ENCODE measurements at places on chromosomes 2 and 18.

DNA sequence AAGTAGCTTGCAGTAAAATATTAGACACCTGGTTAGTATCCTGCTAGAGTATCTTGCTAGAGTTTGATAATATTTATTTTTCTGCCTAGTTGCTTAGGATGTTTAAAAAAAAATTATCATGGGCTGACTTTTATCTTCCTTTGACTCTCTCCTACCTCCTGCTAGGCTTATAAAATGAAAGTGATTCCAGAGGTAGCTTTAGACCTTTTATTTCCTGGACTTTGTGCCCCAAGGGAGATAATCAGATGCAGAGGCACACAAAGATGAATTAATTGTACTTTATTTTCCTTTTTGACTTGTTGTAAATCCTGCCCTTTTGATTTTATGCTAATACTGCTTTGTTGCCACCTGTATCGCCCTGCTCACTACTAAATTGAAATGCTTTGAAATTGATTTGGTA lies 130.7 kb downstream of the WDSUB1 start:
- no peak for DNase-seq

DNA sequence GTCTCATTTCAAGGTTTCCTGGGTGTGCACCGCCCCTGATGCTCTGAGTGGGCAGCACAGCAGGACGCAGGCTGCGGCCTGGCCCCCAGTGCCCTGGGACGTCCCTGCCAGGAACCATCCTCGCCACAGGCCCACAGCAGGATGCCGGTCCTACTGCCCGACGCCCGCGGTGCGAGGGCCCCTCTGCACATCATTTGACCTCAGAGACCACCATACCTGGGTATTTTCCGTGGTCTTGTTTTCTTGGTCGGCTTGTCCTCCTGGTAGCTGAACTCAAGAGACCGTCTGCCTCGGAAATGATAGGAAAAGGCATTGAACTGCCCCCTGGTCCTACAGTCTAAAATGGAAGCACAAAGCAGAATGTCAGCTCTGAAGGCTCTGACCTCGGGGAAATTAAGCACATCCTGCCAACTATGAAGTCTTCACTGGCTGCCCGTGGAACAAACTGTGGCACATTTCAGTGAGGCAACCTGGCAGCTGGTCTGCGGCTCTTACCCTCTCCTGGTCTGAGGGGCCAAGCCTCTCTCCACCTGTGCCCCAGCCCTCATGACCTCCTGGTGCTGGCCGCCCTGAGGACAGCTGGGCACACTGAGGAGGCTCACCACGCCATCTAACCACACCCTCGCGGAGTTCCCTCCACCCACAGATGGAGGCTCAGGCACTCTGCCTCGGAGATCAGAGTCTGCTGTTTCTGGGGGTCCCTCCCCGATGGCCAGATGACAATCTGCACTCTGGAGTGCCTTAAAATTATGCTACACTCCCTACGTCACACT lies 105.0 kb downstream of the PXDN start:
- DNase-seq: no peak

DNA sequence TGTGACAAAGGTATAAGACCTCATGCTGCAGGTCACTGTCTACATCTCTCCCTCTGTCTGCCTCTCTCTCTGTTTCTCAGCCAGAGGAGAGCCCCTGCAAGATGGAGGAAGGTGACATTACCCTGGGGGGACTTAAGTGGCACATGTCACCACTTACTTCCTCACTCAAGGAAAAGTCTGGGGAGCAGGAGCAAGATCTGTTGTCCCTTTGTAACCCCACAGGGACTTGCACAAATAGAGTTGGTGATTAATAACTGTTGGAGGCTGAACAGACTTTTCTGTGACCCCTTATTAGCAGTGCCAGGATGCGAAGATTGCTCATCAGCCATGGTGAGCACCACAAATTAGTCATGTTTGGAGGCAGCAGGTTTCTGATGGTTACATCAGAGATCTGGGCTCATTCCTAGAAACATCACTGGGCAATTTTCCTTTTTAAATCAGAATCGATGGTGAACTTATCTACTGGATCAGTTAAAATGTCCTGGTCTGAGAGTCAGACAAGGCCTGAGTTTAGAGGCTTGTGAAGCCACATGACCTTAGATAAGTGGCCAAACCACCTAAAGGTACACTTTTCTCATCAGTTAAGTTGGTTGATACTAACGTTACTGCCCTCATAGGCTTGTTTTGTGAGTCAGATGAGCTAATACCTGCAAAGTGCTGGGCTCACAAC lies 81.2 kb upstream of the LTBP1 start:
- no peak for DNase-seq

DNA sequence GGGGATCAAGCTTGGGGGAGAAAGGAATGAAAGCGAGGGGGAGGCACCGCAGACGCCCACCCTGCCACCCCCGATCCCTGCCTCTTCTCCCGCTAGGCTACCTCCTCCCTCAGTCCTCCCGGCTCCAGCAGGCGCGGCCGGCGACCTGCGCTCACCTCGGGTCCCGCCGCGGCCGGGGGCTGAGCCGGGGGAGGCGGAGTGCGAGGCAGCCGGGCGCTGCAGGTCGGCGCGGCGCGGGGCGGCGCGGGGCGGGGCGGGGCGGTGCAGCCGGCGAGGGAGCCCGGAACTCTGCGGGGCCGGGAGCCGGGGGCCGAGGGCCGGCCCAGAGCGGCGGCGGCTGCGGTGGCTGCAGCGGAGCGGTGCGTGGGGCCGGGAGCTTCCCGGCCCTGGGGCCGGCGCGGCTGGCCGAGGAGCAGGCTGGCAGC lies 477 bp downstream of the ACVR1 start:
- peak; percentile 71 for DNase-seq

DNA sequence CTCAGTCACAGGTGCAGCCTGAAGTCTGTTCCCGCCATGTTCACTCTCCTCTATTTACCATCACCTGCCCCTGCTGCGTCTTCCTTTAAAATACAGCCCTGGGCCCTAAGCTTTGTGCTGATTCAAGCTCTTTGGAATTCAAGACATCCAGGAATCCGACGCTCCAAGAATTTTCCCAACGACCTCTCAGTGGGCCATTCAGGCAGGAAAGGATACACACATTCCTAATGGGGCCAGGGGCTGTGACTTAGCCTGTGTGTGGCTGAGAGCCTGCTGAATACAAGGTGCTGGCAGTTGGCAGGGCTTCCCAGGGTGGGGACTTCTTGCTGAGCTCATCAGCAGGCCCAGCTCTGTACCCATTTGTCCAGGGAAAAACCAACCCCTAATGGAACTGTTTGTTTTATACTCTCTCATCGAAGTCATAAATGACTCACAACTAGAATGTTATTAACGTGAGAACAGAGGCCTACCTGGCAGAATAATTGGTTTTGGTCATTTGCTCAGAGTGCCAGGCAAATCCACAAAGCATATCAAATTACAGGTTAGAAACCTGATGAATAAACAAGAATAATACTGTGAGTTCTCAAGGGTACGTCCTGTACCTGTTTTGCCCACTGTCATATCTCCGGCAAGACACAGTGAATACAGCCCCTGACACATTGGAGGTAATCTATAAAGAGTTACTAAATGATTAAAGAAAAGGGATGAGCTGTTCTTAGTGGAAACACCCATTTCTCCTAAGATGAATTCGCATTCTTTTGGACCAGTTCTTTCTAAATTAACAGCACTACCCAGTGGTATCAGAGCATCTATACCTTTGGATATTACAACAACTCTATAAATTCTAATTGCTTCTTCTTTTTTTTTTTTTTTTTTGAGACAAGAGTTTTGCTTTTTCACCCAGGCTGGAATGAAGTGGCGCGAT lies 12.6 kb upstream of the KCMF1 start:
- DNase-seq: no peak

GRCh38 chr18:3458952-3459853 lies 9.2 kb downstream of the TGIF1 start:
- DNase-seq: peak; percentile 29

- no peak for DNase-seq
Measured at GRCh38 chr18:54532222-54532621, 58.8 kb upstream of the DYNAP start.

DNA sequence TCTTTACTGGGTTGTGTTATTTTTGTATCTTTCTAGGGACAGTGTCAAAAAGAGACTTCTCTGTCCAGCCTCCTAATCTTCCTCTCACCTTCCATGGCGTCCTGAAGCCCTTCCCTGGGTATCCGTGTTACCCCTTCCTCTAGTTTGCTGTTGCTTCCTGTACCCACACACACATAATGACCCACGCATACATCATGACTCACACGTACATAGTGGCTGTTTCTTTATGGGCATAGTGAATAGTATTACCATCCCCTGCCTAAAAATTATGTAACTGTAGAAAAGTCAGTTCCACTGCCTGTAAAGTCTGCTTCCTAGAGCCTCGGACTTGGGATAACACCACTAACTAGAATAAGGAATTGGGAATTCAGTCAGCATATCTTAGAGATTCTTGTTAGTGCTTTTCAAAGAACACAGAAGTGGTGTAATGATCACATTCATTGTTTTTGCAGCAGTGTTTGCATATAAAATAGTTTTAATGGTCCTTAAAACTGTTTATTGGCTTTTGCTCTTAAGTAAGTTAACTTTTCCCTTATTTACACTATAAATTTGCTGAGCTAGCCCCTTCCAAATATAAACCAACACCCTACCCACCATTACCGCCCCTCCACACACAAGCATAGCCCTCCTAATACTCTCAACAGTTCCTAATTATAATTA lies 308.4 kb upstream of the RAB12 start:
- DNase-seq: no peak

GRCh38 chr2:43152741-43153647 lies 73.4 kb downstream of the ZFP36L2 start:
- no peak for DNase-seq

DNA sequence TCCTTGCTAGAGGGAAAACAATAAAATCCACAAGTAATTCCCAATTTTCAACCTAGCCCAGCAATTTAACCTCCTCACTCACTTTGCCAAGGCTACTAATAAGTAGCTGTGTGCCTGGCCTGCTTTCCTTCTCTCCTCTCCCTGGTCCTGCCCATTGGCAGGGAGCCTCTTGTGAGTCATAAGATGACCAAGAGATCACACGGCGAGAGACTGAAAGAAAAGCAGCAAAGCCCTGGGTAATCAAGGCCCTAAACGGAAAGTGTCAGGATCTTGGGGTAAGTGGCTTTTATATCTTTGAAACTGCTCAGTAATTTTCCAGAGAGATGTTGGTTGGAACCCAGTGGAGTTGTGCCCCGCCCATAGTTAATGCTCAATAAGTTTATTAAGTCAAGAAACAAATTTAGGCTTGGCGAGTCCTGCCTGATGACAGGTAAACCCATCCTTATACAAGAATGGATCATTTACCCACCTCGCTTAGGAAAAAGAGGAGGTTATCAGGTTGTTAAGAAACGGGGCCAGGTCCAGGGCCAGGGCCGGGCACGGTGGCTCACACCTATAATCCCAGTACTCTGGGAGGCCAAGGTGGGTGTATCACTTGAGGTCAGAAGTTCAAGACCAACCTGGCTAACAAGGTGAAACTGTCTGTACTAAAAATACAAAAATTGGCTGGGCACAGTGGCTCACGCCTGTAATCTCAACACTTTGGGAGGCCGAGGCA lies 10.0 kb upstream of the ADAM17 start:
- no peak for DNase-seq

- DNase-seq: no peak
Measured at GRCh38 chr18:60485201-60485600, 112.6 kb upstream of the MC4R start.

- peak; percentile 70 for DNase-seq
Measured at GRCh38 chr2:196131384-196131937, 39.9 kb downstream of the STK17B start.

DNA sequence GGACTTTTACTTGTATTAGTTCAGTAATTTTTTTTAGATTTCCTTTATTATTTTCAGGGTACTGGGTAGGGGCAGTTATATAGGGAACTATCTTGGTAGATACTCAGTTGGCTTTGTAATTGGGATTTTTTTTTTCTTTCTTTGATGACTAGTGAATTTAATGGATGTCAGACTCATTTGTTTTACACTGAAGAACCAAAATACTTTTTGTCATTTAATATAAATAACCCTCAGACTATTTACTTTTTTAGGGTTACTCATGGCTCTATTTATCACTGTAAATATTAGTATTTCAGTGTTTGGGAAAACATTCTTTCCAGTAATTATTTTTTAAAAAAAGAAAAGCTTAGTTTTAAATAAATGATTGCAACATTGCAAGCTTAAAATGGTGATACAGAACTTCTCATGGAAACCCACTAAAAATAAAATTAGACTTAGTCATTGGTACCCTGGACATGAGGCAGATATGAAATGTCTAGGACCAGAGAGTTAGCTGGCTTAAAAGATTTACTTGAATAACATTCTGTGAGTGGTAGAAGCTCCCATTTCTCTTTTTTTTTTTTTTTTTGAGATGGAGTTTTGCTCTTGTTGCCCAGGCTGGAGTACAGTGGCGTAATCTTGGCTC lies 74.4 kb upstream of the CYP20A1 start:
- DNase-seq: no peak

- DNase-seq: no peak
Measured at GRCh38 chr2:201859949-201860348, 53.6 kb downstream of the CDK15 start.

- no peak for DNase-seq
Measured at GRCh38 chr2:36338124-36338826, 17.3 kb upstream of the CRIM1 start.

DNA sequence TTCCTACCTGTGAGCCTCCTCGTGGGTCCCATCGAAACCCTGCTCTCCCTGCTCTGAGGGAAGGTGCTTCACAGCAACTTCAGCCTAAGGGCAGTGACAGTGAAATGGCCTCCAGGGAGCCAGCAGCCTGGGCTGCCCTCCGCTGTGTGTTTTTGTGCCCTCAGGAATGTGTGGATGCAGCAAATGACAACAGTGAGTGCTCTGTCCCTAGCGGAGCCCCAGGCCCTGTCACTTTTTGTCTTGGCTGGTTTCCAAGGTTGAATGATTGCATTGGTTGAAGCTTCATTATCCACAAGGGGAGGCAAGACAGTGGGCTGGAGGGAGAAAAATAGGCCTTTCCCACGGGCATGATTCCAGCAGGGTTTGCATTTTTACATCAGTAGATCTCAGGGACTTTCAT lies 42.9 kb downstream of the STON1 start:
- no peak for DNase-seq

GRCh38 chr2:154696810-154697417 lies 1.6 kb upstream of the KCNJ3 start:
- DNase-seq: no peak

DNA sequence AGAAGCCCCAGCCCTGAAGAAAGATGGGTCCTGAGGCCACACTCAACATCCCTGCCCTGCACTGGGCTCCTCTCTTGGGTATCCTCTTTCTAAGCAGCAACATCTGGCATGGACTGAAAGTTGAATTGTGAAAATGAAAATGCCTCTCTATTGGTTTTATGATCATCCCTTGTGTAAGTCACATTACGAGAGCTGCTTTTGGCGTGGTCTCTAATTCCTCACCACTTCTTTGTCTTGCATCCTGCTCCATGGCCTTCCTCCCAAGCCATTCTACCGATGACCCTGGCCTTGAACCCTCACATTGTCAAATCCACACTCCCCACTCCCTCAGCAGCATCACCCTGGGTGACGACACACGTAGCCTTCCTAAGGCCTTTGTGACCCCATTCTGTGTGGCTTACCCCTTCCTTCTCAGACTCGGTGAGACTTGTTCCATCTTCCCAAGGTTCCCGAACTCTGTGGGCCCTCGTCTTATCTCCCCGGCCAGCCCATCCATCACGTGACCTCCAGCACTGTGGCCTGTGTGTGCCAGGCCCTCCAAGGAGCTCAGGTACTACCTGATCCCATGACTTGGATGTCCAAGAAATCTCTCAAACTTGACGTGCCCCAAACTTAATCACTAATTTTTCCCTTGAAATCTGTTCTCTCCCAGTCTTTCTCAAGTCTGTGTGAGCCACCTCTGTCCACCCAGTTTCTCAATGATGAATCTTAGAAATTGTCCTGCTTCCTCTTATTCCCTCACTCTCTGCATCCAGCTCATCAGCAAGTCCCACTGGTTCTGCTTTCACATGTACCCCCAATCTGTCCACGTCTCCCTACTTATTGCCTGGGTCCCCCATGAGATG lies 194.7 kb upstream of the HS6ST1 start:
- DNase-seq: no peak

GRCh38 chr18:9721893-9722550 lies 13.9 kb downstream of the RAB31 start:
- no peak for DNase-seq

All from activated naive CD4-positive, alpha-beta T cell treated with Interleukin-2 at 50 U/mL for 16 hours (primary cell).